ENCODE measurements at places on chromosomes 3 and 15.

GRCh38 chr15:78129751-78130287 lies 1.4 kb downstream of the CIB2 start:
- DNase-seq = no peak

- DNase-seq = no peak
Observed at GRCh38 chr15:39030291-39031070, 465.9 kb upstream of the RASGRP1 start.

DNA sequence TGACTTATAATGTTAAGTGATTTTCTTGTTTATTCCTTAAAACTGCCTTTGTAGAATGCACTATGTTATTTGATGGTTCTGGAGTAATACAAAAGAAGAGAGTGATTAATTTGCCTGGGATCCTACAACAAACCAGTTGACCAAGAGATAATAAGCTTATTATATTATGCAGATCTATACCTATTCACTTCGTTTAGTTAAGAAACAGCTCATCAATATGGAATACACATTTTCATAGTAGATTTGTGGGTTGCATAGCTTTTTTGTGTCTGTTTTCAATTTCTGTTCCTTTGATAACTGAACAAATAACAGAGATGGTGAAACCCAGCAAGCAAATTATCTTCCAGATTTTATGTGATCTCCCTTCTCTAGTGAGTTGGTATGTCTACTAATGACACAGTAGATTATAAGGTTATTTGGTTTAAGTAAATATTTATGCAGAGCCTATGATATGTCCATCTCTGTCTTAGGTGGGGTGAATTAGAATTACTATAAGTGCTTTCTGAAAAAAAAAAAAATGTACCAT lies 443.3 kb upstream of the TPRG1 start:
- DNase-seq = no peak

DNA sequence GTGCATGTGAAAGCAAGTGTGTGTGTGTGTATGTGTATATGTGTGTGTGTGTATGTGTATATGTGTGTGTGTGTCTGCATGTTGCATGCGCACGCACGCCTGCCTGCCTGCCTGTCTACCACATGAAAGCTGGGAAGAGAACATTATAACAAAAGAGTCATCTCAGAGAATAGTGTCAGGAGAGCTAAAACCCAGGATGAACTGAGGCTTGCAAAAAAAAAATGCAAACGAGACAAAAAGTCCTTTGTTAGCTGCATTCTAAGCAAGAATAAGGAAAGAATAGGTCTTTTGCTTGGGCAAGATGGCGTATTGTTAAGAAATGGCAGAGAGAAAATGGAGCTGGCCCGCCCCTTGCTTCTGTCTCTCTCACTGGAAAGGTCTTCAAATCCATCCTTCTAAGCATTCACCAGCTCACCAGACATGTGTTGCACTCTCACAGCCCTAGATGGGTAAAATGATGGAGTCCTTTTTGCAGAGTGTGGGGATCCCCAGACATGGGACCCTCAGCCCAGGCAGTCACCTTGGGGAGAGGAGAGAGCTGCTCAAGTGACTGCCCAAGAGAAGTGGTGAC lies 16.4 kb downstream of the WNT7A start:
- DNase-seq = no peak

DNA sequence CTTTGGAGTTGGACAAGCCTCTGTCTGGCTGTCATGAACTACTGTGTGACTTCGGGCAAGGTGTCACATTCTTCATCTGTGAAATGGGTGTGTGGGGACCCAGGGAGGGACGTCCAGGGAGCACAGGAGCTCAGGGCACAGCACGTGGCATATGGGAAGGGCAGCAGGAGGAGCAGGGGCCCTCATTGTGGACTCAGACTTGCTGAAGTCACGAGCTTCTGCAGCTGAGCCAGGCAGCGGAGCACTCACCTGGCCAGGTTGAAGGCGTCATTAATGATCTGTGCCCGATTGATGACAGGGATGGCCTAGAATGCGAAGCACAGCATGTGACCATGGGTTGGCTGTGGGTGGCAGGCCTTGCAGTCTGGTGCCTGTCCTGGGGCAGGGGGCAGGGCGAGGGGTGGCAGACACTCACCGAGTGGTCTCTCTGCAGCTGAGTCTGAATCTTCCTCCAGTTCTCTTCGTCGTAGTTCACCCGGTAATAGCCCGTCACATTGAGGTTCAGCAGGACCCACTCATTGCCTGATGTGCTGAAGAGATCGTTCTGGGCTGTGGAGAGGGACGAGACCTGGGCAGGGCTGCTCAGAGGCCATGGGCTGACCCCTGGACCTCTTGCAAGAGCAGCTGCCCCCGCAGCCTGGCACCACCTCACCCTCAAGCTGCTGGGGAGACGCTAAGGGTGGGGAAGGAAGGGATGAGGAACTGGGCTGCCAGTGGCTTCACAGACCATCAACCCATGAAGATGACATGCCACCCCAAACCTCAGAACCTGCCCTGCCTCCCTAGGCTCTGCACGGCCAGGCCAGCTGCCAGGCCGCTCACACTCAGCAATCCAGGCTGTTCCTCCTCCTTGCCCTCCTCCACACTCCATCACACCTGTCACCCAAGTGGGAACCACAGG lies 15.4 kb downstream of the ANPEP start:
- no peak for DNase-seq

GRCh38 chr3:194333212-194333980 lies 17.7 kb downstream of the CPN2 start:
- peak; percentile 66 for DNase-seq

GRCh38 chr15:66569461-66570137 lies 3.8 kb upstream of the LCTL start:
- DNase-seq = no peak

GRCh38 chr3:51686512-51687215 lies 15.6 kb downstream of the TEX264 start:
- no peak for DNase-seq

DNA sequence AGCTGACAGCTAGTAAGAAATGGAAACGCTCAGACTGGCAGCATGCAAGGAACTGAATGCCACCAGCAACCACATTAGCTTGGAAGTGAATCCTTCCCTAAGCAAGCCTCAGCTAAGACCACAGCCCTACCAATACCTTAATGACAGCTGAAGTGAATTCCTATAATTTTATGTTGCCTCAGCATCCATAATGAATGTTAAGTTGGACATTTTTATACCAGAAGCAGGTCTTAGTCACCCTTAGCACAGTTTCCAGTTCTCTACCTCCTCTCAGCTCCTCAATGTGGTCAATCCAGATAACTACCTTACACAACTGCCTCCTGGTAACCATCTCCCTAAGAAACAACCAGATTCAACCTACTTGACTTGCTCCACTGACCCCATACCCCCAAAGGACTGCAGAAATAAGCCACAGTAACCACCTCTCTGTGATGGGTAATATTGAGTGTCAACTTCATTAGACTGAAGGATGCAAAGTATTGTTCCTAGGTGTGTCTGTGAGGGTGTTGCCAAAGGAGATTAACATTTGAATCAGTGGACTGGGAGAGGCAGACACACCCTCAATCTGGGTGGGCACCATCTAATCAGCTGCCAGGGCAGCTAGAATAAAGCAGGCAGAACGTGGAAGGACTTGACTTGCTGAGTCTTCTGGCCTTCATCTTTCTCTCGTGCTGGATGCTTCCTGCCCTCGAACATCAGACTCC lies 33.5 kb downstream of the NEDD4 start:
- no peak for DNase-seq

- no peak for DNase-seq
Observed at GRCh38 chr3:144034715-144035290, 63.2 kb downstream of the DIPK2A start.

GRCh38 chr15:80727196-80727595 lies 32.1 kb downstream of the ABHD17C start:
- no peak for DNase-seq

DNA sequence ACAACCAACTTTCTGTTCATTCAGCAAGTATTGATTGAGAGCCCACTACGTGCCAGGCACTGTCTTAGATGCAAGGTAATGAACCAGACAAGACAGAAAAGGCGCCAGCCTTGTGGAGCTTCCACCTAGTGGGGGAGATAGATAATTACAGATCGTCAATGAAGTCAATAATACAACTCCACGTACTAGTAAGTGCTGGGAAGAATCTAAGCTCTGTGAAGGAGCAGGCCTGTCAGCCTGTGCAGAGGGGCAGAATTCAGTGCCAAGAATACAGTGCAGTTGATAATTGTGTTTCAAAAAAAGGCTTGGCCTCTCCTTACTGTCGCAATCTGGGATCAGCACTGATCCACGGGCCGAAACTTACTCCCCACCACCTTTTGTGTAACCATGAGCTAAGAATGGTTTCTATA lies 186.3 kb downstream of the FEZF2 start:
- DNase-seq = no peak
